ENCODE measurements at places on chromosomes 5 and 9.

- DNase-seq = no peak
Observed at GRCh38 chr5:141889282-141889871, 11.2 kb upstream of the PCDH1 start.

DNA sequence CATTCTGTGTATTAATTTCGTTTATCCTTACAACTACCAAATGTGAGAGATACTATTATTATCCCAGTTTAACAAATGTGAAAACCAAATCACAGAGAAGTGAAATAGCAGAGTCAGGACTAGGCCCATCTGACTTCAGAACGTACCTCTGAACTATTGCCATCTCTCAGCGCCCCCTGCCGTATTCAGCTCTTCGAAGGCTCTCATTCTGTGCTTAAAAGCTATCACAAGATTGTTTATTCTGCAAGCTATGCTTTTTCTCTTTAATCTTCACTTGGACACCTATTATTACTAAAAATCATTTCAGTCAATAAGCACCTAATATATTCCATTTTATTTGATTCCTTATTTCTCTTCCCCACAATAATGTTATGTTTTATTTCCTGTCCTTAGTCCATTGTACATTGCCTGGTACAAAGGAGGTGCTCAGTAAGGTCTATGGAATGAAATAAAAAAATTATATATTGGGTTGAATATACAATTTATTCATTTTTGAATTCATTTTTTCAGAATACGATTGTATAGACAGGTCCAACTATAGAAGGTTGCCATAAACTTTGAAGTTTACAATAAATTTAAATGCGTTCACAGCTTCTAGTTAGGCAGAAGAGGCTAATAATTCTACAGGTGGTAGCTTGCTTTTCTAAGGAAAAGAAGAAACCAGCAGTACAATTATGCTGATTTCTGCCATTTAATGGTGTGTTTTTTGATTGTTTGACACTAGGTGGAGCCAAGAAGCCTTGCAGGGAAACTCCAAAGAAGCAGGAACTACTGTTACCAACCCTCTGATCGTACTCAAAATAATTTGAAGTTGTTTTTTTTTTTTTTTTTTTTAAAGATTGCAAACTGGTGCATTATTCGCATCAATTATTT lies 202.2 kb upstream of the DMRTA1 start:
- DNase-seq = peak; percentile 9

GRCh38 chr9:96513622-96514021 lies 63.7 kb downstream of the HABP4 start:
- DNase-seq = no peak

- no peak for DNase-seq
Observed at GRCh38 chr5:132865668-132866341, 464 bp downstream of the GDF9 start.

GRCh38 chr5:72600391-72600981 lies 93.3 kb upstream of the ZNF366 start:
- DNase-seq = no peak

- DNase-seq = peak; percentile 86
Observed at GRCh38 chr5:88480245-88480644, 211.6 kb upstream of the TMEM161B start.

- no peak for DNase-seq
Observed at GRCh38 chr5:23451156-23451555, 56.3 kb upstream of the PRDM9 start.

DNA sequence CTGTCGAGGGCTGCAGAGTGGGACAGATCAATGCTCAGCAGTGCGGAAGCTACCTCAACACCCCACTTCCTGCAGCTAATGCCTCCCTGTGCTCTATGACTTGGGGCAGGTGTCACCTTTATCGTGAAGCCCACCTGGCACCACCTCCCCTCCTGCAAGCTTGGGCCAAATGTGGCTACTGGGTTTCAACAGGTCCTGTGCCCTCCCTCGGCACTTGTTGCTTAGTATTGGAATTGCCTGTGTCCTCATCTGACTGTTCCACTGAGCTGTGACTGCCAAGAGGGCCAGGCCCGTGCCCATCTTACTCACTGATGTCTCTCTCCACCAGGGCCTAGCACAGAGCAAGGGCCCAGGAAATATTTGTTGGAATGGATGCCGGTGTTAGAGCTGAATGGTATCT lies 9.4 kb downstream of the SLC27A4 start:
- no peak for DNase-seq

DNA sequence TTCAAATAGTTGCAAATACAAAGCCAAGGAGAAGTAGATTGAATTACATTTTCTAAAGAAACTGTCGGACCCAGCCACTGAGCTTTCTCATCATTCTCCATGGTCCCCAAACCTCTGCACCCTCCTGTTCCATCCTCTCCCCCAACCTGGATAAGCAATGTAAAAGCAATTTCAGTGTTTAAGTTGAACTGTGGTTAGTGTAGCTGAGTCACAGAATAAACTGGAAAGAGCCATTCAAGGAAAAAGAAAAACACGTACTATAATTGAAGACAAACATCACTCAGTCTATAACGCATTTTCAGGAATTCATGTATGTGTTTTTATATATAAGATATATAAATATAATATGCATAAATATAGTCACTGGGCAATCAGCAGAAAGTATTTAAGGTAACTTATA lies 54.1 kb upstream of the TMEM161B start:
- no peak for DNase-seq

GRCh38 chr5:150148117-150148927 lies 7.3 kb downstream of the PDGFRB start:
- no peak for DNase-seq

- DNase-seq = no peak
Observed at GRCh38 chr5:51202161-51202560, 181.1 kb upstream of the ISL1 start.

- no peak for DNase-seq
Observed at GRCh38 chr9:125744616-125745015, 2.6 kb upstream of the PBX3 start.

GRCh38 chr5:157025093-157025698 lies 33.7 kb downstream of the HAVCR1 start:
- DNase-seq = no peak

DNA sequence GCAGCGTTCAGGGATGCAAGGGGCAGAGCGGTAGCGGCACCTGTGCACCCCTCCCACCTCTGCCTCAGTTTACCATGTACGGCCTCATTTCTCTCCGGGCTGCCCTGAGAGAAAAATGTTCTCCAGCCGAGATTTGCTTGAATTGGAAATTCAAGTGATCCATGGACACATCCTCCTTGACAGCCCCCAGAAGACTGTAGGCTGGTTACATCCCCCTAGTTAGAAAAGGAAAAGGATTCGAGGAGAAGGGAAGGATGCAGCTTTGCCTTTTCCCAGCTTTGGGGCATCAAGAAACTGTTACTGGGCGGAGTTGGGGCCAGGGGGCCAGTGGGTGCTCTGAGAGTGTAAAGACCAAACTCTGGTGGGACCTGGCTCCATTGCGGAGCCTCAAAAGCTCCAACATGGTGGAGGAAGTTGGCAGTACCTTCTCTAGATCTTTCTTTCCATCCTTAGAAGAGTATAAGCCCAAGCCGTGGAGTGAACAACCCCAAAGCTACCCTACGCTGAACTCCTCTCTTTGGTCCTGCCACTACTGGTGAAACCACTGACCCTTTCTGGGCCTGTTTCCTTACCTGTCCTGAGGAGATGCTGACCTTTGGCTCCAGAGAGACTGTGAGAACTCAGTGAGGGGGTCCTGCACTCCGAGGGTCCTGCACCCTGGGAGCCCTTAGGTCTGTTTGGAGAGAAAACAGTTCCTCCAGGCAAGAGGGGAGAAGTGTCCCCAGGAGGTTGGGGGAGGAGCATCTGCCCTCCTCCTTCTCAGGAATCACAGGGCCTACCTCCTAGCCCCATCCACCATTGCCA lies 1.0 kb upstream of the BARX1 start:
- no peak for DNase-seq

DNA sequence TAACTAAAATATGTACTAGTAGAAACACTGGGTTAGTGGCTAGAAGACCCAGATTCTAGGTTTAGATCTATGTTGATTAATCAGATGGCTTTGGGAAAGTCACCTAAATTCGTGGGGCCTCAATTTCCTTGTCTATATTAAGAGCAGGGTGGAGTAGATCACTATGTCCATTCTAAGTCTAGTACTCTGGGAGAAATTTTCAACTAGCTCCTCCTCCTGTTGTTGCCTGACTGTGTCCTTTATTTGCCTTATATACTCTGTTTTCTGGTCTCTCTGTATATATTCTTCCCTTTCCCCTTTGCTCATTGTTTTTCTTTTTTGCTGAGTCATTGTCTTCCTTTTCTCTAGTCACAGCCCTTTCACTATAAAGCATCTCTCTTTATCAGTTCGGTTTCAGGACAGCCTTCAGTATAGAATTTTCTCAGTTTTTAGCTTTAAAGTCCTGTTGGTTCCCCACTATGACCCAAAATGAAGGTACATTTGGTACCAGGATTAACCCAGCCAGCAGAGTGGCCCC lies 44.5 kb upstream of the CDH6 start:
- DNase-seq = no peak

DNA sequence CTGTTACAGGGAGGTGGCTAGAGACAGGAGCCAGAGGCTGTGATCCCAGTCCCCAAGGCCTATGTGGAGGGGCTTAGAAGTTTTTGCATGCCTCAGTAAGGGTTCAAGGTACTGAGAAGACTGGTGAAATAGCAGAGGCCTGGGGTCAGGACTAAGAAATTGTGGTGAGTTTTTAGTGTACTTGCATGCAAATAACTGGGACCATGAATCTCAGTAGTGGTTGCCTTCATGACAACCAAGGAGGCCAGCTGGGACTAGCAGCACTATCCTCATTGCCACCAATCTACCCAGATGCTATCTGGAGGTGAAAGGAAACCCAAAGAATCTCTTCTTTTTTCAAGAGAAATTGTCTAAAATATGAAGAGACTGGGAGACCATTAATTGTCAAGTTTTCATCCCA lies 395.1 kb downstream of the CETN3 start:
- no peak for DNase-seq

- DNase-seq = peak; percentile 44
Observed at GRCh38 chr5:156556666-156557406, 229.9 kb downstream of the SGCD start.

DNA sequence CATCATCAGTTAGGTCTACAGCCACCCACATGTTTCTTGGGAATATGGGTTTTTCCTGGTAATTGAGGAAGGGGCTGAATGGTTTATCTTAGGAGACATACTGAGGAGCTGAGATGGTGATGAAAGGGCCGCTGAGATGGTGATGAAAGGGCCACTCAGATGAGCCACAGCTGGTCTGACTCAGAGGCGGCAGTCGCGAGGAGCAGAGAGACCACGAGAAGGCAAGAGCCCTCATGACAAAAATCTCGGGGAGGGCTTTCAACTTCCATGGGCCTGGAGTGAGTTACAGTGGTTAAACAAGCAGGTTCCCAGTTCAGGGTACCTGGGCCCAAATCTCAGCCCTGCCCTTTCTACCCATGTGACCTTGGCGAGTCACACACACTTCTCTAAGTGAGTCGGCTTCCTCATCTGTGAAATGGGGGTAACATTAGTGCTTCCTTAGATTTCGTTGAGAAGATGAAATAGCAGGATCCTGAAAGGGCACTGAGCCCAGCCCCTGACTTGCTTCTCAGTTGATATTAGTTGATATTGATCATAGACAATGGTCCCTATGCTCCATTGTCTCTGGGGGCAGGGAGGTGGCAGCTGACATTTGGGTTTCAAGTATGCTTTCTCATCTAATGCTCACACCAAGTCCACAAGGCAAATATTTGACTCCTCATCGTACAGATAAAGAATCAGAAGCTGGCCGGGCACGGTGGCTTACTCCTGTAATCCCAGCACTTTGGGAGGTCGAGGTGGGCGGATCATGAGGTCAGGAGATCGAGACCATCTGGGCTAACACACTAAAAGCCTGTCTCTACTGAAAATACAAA lies 169.5 kb downstream of the RGS3 start:
- DNase-seq = no peak

GRCh38 chr9:90433398-90433941 lies 209.2 kb downstream of the DIRAS2 start:
- DNase-seq = no peak

DNA sequence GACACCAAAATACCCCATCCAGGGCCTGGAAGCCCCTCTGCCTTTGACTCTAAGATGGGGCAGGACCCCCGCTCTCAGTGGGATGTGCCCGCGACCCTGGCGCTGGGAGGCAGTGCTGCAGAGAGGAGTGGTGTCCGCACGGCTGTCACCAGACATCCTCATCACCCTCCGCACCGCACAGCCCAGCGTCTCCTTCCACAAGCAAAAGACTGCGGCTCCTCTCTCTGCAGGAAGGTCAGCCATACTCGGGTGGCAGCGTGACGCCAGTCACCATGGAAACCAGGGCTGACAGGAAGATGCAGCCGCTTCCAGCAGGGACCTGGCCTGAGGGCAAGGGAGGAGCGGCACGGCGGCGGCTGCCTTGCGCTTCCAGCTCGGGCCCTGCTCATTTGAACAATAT lies 17.1 kb upstream of the SLC6A3 start:
- no peak for DNase-seq

DNA sequence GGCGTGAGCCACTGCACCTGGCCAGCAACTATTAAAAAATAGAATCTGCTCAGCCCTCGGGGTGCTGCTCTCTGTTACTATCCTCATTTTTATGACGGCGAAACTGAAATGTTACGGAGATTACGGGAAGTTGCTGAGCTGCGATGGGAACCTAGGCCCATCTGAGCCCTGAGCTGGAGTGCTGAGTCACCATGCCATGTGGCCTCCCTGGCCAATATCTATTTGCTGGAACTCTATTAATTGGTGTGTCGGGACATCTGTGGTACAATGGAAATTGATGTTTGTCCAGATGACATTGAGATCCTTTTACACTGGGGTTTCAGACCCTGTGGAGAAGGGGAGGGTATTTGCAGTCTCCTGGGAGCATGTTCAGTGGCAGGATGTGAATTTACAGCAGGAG lies 8.1 kb downstream of the PRDM12 start:
- DNase-seq = no peak

DNA sequence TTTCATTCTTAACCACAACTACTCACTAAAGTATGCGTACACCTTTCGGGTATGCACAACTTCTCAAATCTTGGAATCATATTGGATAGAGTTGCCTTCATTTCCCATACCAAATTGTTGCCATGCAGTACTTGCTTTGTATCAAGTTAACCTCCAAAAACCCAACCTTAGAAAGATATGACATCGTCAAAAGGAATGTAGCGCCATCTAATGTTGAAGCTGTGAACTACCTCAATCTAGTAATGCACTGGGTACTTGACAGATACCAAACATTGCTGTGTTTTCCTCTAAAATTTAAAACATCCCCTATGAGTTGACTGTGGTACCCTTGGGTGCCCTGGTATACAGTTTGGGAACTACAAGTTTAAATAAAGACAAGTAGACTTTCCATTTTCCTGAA lies 318.4 kb downstream of the ARL15 start:
- DNase-seq = no peak

DNA sequence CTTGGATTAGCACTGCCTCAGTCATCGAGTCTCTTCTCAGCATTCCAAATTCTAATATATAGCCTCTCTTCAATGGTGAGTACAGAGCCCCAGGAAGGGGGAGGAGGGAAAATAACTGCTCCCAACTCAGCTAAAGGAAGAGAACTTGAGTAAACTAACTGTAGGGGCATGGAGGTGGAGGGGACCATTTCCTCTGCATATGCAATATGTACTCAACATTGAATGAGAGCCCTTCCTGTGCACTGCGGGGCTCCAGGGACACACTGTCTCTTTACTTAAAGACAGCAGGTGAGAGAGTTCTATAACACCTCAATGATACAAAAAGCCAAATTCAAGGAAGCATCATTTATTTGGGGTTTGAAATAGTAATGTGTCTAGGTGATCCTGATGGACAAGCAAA lies 75.1 kb downstream of the GNAQ start:
- DNase-seq = no peak
